Activated CD8-positive, alpha-beta memory T cell treated with anti-CD3 and anti-CD28 coated beads, Interleukin-2, amount 10 ng/mL, durations not matched to agents 7 days and 5 days (primary cell): ENCODE measurements at places on chromosomes 2 and 18.
A peak's percentile ranks its signal among the peaks of the same experiment; 100 is the strongest.

- DNase-seq = no peak
These were observed 13.9 kb upstream of the MAT2A start for GRCh38 chr2:85525029-85525428.

- no peak for DNase-seq
These were observed 16.8 kb downstream of the GNLY start for GRCh38 chr2:85710687-85711577.

GRCh38 chr2:48006094-48006493 lies 99.8 kb upstream of the FBXO11 start:
- DNase-seq = no peak

GRCh38 chr2:112095681-112096080 lies 40.6 kb downstream of the TMEM87B start:
- DNase-seq = no peak

DNA sequence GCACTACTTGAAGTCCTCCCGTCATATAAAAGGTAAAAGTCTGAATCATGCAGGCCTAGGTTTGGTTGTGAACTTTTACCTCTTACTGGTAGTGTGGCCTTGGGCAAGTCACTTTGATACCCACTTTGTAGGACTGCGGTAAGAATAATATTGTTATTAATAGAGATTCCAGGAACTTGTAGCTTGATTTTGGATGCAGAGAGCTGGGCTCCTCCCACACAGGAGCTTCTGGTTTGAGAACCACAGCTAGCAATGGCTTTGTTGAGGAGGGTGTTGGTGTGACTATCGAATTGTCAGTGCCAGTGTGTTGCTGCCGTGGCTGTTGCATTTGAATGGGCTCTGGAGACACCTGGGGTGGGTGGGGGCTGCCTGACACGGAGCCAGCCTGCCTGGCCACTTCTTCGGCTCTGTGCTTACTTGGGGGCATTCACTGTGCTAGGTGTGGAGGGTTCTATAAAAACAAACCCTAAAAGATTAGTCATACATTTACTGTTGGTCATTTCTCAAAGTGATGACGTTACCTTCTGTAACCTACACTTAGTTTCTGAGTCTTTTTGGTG lies 38.5 kb downstream of the ASAP2 start:
- DNase-seq = peak; percentile 53

GRCh38 chr2:136027112-136027511 lies 41.7 kb upstream of the DARS1 start:
- DNase-seq = no peak

DNA sequence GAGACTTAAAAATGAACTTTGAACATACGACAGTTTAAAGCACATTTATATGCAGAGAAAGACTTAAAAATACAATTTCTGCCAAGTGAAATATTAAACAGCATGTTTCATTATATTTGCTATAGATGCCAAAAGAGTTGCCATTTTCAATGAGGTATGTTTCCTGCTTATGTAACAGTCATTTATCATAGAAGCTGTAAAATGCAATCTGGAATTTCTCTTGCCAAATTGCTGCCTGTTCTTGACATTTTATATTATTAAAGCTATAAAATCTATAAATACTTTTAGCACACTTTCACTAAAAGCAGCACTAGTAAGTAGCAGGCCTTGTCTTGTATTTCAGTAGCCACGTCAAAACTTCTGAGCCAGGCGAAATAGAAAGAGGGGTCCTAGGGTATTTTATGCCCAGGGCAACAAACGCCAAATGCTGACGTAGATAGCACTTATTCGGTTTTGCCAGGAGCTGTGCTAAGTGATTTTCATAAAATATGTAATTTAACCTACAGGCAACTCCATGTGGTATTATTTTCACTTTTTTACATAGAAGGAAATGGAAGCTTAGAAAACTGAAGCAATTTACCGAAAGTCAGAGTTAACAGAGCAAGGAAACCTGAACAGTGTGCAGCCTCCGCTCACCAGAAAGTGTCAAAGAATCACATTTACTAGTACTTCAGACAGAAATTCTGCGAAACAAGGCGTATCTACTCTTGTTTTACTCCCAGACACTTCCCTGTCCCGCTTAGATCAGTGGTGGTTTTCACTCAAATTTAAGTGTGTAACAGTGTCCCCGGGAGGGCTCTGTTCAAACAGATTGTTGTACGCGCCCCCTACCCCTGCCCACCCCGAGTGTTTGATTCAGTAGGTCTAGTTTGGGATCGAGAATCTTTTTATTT lies 1.2 kb upstream of the CYP20A1 start:
- DNase-seq = no peak

- DNase-seq = no peak
These were observed 4.4 kb downstream of the ADCYAP1 start for GRCh38 chr18:908758-909724.

DNA sequence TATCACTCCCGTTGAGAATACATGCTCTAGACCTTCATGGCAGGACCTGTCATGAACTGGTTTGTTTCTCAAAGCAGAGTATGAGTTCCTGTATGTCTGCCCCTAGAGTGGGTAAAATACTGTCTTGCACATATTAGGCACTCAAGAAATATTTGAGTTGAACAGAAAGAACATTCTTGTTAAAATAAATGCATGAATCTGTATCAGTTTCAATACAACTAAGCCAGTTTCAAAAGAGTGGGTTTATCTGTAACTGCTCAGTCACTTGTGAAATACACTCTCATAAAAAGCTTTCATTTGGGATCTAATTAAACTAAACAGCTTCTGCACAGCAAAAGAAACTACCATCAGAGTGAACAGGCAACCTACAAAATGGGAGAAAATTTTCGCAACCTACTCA lies 69.2 kb downstream of the RFTN2 start:
- no peak for DNase-seq

DNA sequence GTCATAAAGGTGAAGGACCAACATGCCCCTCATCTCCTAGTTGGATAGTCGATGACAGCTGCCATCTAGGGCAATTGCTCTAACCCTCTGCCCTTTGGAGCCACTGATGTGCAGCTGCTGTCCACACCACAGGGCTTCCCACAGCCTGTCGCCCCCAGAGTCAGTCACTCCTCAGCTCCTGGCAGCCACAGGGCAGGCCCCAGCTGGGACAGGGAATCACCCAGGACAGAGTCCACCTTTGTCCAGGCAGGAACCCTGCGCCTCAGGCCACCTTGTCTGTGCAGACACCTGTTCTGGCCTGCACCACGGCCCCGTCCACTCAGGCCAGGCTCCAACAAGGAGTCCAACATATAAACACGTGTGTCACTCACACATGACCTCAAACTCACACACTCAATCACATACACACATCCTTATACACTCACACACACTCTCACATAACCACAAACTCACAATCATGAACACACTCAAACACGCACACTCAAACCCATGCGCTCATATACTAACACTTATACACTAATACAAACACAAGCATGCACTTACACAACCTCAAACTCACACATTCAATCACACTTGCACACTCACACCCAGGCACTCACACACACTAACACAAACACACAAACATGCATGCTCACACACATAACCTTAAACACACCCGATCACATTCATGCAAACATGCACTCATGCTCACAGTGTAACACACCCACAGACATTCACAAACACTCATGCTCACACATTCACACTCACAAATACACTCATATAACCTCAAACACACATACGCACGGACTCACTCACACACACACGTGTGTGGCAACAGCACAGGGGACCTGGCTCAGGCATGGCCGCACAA lies 29.7 kb downstream of the HDAC4 start:
- no peak for DNase-seq

DNA sequence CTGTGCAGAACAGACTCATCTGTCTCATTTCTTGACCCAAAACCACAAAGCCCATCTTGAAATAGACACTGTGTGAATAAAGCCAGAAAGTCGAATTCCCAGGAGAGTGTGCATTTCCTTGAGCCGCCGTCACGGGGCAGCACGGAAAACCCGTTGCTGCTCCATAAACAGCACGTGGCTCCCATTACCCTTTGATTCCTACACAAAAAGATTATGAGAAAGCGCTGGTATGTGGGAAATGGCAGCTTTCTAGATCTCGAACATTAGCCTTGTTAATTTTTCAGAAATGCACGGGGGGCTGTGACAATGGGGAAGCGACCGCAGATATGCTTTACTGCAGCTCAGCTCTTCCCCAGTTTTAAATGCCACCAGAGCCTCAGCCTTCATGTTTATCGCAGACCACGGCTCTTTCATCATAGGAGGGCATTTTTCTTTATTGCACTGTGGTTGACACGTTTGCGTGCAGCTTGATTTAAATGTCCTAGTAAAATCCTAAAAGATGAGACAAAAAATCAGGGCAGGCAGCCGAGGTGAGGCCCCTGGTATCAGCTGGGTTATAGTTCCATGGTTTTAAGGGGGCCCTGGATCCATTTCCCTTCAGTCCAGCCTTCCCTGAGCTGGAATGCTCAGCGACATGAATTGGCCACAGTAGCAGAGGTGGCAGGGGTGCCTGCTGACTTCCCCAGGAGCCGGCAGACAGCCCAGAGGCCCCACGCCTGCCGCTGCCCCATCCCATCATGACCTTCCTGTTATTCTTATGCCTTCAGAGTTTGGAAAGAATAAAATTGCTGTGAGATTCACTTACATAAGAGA lies 249.3 kb downstream of the NDUFA10 start:
- DNase-seq = peak; percentile 7

GRCh38 chr18:8912348-8913326 lies 189.9 kb upstream of the NDUFV2 start:
- no peak for DNase-seq

- DNase-seq = no peak
These were observed 35.9 kb downstream of the CYRIA start for GRCh38 chr2:16629770-16630169.

DNA sequence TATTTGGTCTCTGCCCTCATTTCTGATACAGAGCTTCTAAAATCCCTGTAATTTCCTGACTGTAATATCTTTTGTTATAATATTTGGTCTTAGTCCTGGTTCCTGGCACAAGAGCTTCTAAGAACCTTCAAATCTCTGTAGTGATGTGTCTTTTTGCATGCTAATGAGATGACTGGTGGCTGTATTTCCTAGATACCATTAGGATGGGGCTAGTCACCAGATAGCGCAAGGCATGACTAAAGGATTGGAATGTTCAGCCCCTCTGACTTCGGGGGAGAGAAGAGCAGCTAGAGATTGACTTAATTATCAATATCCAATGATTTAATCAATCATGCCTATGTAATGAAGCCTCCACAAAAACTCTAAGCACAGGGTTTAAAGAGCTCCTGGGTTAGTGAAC lies 620.8 kb upstream of the ACVR2A start:
- no peak for DNase-seq

GRCh38 chr2:206647985-206648384 lies 5.7 kb downstream of the FAM237A start:
- DNase-seq = no peak

DNA sequence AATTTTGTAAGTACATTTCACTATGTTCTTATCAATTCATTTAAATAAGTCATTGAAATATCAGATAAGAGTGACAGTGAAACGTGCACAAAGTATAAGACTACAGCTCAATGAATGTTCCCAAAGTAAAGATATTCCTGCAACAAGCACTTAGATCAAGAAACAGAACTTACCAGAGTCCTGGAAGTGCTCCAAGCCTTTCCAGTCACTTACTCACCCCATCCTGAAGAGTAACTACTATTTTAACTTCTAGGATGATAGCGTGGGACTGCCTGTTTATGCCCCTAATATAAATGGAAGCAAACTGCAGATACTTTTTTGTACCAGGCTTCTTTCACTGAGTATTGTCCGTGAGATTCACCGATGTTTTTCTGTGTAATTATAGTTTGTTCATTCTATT lies 768.9 kb downstream of the SLC4A3 start:
- no peak for DNase-seq

- no peak for DNase-seq
These were observed 18.7 kb upstream of the IMPA2 start for GRCh38 chr18:11962597-11962996.

DNA sequence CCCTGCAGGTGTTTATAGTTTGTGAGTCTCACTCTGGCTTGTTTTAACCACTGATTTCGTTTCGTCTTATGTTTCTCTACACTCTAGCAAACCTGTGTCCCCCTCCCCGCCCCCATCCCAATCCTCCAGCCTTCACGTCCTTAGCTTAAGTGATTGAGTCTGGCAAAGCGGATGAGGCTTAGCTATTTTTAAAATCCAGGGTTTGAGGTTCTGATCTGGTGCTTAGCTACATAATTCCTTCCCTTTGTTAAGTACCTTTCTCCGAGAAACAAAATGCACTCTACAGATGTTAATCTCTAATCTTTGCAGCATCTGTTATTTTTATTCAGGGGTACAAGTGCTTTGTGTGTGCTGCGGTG lies 7.8 kb downstream of the AGAP1 start:
- no peak for DNase-seq

- no peak for DNase-seq
These were observed 3.9 kb downstream of the DTNB start for GRCh38 chr2:25669520-25669919.

- no peak for DNase-seq
These were observed 16.9 kb downstream of the HS1BP3 start for GRCh38 chr2:20633794-20634506.

- no peak for DNase-seq
These were observed 201.1 kb downstream of the DCC start for GRCh38 chr18:52541056-52541455.

DNA sequence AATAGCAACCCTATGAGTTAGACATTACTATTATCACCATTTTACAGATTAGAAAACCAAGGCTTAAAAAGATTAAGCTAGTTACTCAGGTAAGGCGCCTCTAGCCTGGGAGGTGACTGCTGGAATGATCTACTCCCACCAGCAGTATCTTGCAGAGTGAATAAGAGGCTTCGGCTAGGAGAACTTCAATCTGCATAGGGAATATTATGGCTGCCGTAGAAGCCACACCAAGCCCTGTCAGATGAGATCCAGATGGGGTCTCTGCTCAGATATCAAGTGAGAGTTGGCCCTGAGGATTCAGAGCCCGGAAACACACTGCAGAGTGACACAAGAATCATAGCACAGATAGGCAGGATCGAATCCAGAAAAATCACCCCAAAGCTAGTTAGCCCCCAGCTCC lies 21.5 kb upstream of the PKDCC start:
- DNase-seq = no peak

- DNase-seq = no peak
These were observed 107.6 kb upstream of the FZD7 start for GRCh38 chr2:201926067-201926466.

- no peak for DNase-seq
These were observed 193.2 kb upstream of the TPO start for GRCh38 chr2:1219901-1220573.

- no peak for DNase-seq
These were observed 372.6 kb downstream of the RPRM start for GRCh38 chr2:153105829-153106578.
